Spinal cord (tissue), 10 donors: ENCODE measurements at places on chromosomes 13 and 19. TPM values are rescaled to one million over a fixed set of nuclear protein-coding genes. Genes with fewer than 3 reads are reported as not detected.

The DAPK3 gene
- total RNA-seq, result 52.1 TPM

The NALCN gene
- 70.7 TPM for total RNA-seq

GRCh38 chr13:105059786-105060185 lies 1475.7 kb downstream of the EFNB2 start:
- no peak for DNase-seq

- DNase-seq, result no peak
Measured at GRCh38 chr19:46950526-46951170, 69.0 kb upstream of the NPAS1 start.

The RCBTB2 gene
- total RNA-seq, result 37.4 TPM

- no peak for DNase-seq
Measured at GRCh38 chr13:38759390-38759789, 72.5 kb downstream of the FREM2 start.

DNA sequence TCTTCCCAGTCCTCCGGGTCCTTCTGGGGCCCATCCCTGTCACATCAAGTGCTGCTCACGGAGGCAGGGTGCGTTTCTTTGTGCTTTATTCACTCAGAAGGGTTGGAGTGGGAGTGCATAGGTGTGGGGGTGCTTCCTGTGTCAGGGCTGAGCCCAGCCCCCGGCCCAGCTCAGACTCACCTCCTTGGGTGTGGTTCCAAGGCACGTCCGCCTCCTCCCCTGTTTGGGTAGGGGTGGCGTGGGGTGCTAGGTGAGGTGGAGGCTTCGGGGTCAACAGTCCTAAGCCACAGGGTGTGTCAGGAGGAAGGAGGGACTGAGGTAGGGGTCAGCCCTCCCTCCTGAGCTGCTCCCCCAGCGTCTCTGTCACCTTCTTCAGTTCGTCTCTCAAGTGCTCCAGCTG lies 3.1 kb downstream of the CCER2 start:
- DNase-seq, result no peak

DNA sequence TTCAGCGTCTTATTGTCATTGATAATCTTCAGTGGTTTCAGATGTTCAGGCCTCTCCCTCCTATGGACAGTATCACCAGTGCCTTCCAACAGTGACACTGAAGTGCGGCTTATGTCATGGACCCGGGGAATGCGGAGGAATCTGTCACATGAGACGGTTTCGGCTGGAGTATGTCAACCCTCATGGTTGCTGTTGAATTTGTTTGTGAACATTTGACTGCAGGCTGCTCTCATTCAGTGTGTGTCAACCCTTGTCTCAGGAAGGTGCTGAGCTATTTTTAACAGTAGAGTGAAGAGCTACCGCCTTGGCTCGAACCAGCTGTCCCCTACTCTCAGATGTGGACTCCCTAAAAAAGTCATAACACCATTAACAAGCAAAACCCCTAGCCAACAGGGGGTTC lies 138.8 kb upstream of the RNF113B start:
- no peak for DNase-seq

DNA sequence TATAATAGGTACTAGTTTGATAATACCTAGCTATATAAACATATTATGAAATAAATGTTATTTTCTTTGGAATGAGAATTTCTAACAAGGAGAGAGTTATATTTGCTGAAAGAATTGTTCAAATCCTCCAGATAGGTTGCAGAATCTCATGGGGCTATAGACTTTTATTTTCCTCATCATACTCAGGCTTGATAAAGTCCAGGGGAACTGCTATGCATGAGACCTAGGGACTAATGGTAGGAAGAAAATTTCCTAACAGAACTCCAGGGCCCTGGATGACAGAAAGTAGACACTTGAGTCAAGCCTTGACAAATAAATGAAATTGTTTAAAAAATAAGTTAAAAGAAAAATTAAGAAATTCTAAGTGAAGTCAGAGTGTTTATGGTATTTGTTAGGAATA lies 138.5 kb upstream of the DACH1 start:
- DNase-seq, result no peak

- no peak for DNase-seq
Measured at GRCh38 chr13:112690283-112690929, 568 bp downstream of the ATP11A start.

The DHPS gene
- 97.1 TPM for total RNA-seq

- no peak for DNase-seq
Measured at GRCh38 chr13:33109271-33109697, 93.1 kb downstream of the KL start.

The SLITRK5 gene
- 4.4 TPM for total RNA-seq

DNA sequence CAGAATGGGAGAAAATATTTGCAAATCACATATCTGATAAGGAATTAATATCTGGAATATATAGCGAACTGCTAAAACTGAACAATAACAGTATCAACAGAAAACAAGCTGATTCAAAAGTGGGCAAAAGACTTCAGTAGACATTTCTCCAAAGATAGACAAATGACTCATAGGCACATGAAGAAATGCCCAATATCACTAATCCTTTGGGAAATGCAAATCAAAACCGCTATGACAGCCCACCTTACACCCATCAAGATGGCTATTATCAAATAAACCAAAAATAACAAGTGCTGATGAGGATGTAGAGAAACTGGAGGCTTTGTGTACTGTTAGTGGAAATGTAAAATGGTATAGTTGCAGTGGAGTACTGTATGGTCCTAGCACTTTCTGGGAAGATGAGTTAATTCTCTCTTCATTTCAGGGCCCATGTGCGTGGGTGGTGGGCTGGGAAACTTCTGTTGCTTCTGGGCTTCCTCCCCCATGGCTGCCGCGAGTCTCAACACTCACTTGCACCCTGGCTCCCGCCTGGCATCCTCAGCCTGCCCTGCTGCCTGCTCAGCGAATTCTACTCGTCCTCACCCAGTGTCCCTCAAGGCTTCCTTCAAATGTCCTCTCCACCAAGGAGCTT lies 12.4 kb upstream of the GJA3 start:
- DNase-seq, result no peak

- DNase-seq, result peak; percentile 20
Measured at GRCh38 chr19:48355365-48355954, 8.3 kb downstream of the TMEM143 start.

GRCh38 chr19:30864391-30865215 lies 484.6 kb downstream of the TSHZ3 start:
- DNase-seq, result no peak

DNA sequence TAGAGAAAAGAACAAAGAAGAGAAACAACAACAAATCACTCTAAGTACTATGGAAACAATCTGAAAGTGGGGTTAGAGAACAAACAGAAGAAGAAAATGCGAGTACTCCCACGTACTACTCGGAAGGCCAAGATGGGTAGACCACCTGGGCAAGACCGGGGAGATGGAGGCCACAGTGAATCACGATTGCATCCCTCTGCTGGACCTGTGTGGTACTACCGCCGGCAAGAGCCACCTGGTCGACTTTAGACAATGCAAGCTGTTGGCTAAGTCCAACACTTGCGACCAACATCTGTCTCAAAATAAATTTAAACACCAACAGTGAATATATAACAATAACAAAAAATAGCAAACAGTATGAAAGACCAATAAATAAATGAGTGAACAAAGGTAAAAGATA lies 45.5 kb upstream of the ZNF91 start:
- DNase-seq, result no peak

- DNase-seq, result no peak
Measured at GRCh38 chr13:51152701-51153100, 41.6 kb upstream of the C13orf42 start.

The TBC1D4 gene
- 11.1 TPM for total RNA-seq

- no peak for DNase-seq
Measured at GRCh38 chr13:85755123-85755522, 44.1 kb downstream of the SLITRK6 start.

GRCh38 chr19:29475469-29475868 lies 50.3 kb upstream of the VSTM2B start:
- no peak for DNase-seq

The KLK4 gene
- total RNA-seq, result 0.59 TPM

The IFNL1 gene
- not detected for total RNA-seq

- DNase-seq, result no peak
Measured at GRCh38 chr13:52048516-52048915, 24.0 kb downstream of the UTP14C start.

- no peak for DNase-seq
Measured at GRCh38 chr13:24184882-24185281, 24.4 kb downstream of the SPATA13 start.

DNA sequence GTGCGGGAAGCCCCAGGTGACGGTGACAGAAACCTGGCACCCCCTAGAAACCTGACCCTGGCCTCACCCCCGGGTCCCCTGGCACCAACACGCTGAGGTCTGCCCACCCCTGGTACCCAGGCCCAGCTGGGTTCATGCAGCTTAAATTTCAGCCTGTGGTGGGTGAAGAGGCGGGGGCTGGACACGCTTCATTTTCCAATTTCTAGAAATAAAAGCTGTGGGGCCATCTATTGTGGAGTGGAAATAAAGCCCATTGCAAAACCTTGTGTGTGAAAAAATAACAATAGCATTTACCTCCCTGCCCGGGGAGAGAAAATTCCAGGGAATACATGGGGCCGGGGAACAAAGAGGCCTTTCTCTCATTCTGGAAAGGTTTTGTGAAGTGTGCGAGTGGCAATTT lies 7.5 kb upstream of the FUT5 start:
- no peak for DNase-seq

The KLK12 gene
- not detected for total RNA-seq

GRCh38 chr19:54339646-54340358 lies 840 bp upstream of the LILRA4 start:
- DNase-seq, result no peak

DNA sequence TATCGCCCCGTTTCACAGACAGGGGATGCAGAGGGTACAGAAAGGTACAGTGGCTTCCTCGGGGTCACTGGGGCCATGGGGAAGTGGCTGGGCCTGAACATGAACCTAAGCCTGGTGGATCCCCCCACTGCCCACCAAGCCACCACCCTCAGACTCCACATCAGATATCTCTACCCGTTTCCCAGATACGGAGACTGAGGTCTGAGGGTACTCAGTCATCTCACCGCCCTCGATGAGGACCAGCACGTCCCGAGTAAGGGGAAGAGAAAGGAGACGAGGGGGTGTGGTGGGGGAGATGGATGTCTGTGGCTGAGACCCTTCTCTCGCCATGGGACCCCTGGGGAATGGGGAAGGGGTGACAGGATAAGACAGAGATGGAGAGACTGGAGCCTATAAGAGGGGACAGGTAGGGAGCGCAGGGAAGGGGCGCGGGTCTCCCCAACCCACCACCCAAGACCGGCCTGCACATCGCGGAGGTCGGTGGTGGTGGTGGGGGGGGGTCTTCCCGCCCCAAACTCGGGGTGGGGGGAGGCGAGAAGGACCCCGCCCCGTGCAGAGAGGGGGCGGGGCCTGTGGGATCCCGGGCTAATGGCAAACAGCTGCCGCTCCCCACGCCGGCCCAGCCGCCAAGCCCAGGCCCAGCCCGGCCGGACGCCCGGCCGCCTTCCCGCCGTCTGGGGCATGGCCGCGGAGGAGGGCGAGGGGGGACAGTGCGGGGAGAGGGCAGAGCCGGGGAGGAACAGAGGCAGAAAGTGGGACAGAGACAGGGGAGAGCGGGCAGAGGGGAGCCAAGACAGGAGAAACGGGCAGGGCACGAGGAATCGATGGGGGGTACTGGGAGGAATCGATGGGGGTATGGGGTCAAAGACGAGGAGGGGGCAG lies 698 bp downstream of the KANK2 start:
- DNase-seq, result peak; percentile 53

DNA sequence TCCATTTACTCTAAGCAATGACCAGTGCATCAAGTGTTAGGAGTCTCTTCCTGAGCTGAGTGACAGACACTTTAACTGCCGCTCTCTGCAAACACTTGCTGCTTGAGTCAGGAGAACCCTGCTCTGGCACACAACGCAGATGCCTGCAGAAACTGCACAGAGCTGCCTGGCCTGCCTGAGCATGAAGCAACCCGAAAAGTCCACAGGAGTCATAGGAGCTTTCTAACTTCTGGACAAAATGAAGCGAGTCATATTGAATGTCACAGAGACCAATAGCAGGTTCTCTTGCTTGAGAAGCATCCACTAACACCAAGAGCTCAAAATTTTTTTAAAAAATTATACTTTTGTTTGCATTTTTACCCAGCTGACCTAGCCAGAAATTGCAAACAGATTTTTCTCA lies 232.4 kb downstream of the LHFPL6 start:
- no peak for DNase-seq

The EFNA2 gene
- 2.1 TPM for total RNA-seq

The CD33 gene
- total RNA-seq, result 3.9 TPM

- no peak for DNase-seq
Measured at GRCh38 chr13:72194523-72194922, 327.5 kb upstream of the DACH1 start.

DNA sequence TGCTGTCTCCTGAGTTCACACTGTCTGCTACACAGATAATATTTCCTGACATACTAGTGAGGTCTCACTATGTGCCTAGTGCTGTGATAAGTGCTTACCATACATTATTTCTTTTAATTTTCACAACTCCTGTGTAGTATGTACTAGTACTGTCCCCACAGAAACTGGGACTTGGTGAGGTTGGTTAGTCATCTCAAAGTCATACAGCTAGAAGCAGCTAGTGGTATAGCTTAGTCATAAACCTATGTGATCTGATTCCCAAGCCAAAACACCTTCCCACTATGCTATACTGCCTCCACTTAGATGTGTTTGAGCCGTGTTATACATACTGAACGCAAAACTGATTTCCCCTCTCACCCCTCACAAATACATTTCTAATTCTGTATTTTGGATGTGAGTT lies 10.5 kb downstream of the MTMR6 start:
- no peak for DNase-seq

DNA sequence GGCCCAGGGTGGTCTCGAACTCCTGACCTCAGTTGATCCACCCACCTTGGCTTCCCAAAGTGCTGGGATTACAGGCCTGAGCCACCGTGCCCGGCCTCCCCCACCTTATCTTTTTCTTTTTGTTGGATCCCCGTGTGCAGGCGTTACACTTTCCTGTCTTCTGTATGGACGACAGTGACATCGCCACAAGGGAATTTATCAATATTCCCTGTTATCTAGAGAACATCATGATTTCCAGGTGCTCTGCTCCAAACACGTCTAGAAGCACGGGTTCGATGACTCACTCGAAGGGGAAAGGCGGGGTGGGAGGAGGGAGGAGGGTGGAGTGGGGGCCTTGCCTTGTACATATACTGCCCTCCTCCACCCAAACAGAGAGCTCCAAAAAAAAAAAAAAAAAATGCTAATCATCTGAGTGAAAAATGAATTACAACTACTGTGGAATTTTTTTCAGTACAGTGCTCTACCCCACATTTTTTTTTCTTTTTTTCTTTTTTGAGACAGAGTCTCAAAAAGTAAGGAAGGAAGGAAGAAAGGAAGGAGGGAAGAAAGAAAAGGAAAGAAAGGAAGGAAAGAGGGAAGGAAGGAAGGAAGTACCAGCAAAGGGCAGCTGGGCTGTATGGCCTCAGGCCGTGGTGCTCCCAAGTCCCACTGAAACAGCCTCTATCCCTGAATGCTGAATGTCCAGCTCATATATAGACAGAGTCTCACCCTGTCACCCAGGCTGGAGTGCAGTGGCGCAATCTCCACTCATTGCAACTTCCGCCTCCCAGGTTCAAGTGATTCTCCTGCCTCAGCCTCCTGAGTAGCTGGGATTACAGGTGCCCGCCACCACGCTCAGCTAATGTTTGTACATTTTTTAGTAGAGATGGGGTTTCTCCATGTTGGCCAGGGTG lies 36.8 kb downstream of the INSR start:
- no peak for DNase-seq

GRCh38 chr19:43674183-43674582 lies 4.2 kb upstream of the PLAUR start:
- no peak for DNase-seq
